NCI-H526 treated with DMSO at 0.1 percent for 48 hours (cell line): ENCODE measurements at places on chromosomes 4 and X.
A peak's percentile ranks its signal among the peaks of the same experiment; 100 is the strongest.

- no peak for DNase-seq
Observed at GRCh38 chr4:180809439-180809838, 1433.8 kb upstream of the TENM3 start.

DNA sequence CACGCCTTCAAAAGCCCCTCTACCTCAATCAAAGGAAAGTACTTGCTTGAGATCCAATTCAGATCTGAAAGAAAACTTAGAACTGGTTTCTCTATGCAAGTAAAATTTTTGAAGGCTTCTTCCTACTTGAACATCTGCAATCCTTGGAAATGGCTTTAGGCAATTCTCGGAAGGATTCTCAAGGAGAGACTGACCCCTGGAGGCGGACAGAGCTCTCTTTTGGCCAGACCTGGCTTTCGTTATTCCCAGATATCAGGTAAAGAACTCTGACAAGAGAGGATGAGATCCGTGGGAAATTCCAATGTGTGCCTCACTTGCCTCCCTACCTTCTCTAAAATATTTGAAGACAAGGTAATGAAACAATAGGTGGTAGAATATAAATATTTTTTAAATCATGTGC is 670.3 kb upstream of the FAM241A start:
- DNase-seq = peak; percentile 3

DNA sequence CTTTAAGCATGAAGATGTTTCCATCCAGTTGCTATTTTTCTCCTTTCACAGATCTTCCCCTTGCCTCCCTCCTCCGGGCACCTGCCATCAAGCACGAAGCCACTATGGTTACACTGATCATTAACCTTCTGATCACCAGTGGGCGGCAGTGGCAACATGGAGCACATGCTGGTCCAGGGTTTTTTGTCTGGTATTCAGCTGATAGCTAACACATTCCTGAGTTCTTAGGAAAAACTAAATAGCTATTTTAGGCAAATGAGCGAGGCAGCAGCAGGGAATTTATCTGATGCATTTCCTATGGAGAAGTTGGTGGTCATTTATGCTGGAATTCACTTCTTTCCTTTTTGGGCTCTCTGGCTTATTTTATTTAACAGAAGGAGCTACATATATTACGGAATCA is 22.9 kb downstream of the SHISA3 start:
- no peak for DNase-seq

GRCh38 chr4:147843162-147843561 is 111.3 kb downstream of the ARHGAP10 start:
- DNase-seq = no peak

DNA sequence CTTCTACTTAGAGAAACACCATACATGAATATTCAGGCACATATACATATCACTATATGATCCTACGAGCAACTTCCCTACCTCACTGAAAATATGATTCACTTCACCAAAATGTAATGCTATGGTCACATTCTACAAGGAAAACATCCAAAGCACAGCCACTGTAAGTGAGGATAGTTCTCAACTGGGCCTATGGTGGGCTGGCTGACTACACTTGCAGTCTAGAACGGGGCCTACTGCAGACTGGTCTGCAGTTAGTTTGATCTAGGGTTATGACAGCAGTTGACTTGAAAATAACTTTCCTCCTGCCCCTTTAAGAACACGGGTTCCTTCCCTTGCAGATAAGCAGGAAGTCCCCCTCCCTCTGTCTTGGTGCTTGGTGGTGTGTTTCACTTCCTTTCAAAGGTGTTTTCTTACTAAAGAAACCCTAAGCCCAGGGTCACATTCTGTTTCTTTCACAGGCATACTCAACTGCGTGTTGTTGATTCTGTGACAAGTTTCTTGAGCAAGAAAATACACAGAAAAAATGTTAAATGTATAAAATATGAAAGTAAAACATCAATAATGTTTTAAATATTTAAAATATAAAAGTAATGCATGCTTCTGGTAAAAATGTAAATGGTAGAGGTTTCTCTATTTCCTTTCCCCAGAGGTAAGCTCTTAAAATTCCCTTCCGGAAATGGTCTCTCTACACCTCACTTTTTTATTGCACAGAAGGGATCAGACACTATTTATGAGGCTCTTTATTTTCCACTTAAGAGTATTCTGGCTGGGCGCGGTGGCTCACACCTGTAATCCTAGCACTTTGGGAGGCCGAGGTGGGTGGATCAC is 18.0 kb upstream of the TMSB4X start:
- DNase-seq = no peak

- no peak for DNase-seq
Observed at GRCh38 chr4:103425406-103425805, 227.3 kb upstream of the CENPE start.

DNA sequence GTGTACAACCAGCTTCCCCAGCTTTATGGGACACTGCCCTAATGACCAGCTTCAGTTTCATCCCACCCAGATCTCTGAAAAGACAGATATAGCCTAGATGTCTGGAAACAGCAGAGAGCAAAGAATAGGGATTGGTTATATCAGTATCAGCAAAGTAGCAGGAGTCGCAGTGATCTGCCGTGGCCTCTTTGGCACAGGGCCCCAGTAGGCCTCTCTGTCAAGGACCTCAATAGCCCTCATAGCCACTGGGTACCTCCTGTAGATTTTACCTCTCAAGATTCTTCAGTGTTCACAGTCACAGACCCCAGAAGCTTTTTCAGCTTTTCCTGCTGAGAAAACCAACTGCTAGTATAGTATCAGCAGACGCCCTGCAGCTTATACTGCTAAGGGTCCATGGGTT is 104.6 kb downstream of the ARHGEF9 start:
- DNase-seq = no peak

GRCh38 chr4:175823015-175823742 is 11.1 kb upstream of the GPM6A start:
- no peak for DNase-seq

DNA sequence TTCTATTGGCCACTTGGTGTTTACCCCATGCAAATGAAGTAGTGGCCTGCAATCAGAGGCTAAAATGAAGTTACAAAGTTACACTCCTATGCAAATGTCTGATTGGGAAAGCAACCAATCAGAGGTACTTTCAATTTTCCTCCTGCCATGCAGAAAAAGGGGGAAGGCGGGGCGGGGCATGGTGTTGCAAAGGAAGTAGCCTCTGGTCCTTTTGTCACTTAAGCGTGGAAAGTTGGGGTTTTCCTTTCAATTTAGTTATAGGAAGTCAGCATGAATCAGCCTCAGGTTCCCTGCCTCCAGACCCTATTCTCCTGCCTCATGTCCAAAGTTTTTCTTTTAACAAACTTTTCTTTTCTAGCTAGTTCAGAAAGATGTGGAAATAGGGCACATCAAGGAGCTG is 69.3 kb downstream of the GPC4 start:
- DNase-seq = no peak

- no peak for DNase-seq
Observed at GRCh38 chrX:63708801-63709200, 76.2 kb downstream of the ARHGEF9 start.

DNA sequence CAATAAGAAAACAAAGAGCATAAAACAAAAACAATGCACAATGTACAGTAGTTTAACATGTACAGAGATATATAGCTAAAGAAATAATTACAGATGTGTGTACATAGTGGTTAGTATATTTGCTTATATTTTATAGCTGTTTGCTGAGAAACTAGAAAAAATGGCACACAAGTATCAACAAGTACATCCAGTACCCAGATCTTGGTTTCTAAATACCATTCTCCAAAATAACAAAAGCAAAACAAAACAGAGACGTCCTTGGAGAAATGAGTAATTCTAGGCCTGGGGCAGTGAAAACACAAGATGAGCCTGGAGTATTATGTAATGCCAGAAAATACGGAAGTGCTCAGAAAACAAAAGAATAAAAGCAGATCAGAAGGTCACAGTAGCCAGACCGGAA is 189.6 kb downstream of the TMEM47 start:
- no peak for DNase-seq

DNA sequence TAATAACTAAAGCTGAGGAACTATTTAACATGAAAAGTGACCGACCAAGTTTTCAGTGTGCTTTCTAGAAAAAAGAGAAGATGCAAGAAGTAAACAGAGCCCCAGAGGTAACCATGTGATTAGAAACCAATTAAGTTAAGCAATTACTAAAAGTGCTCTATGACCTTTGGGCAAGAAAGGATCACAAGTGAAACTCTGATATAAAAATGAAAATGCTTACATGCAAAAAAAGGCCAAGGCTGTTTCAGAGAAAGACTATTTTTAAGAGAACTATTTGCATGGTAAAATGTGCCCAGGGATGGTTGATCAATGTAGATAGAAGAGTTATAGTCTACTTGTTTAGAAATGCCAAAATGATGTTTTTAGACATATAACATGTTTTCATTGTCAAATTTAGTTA is 22.0 kb downstream of the KLHL15 start:
- DNase-seq = no peak

DNA sequence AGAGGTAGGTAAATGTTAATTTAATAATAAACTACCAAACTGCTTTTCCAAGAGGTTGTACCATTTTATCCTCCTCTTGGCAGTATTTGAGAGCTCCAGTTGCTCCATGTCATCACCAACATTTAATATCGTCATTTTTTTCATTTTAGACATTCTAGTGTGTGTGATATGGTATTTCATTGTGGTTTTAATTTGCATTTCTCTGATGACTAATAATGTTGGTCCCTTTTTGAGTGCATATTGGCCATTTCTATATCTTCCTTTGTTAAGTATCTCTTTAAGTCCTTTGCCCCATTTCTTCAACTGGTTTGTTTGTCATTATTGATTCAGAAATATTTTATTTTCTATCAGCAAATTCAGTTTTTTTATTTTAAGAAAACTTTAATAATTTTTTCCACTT is 88.8 kb downstream of the MAPK10 start:
- no peak for DNase-seq

DNA sequence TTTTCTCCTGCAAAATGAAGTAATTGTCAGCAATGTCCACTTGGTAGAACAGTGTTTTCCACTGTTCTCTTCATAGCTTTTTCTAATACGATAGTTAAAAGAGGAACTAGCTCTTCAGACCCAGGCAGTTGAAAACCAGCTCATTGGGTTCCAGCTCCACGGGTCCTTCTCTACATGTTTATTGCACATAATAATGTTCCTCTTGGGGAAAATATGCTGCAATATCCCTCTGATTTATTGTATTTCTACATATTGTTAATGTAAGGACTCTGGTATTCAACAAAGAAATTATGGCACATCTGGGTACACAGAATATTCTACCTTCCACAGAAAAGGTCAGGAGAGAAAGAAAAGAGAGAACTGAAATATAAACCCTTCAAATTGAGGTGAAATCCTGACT is 473.4 kb downstream of the TRIML1 start:
- DNase-seq = no peak

GRCh38 chrX:53704294-53704693 is 17.8 kb upstream of the HUWE1 start:
- DNase-seq = no peak

DNA sequence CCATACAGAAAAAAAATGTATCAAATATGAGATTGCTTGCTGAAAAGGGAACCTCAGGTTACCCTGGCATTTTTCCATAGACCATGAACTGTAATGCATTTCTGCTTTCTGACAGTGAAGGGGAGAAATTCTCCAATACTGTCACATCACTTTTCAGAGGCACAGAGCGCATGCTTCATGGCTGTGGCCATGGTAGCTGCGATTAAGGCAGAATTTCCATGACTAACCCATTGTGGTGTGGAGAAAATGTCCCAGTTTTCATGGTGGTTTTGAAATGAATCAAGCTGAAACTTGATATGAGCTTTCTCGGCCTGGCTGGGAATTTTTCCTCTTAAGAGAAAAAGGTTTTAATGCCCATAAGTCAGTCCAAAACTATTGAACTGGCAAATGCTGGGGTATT is 39.5 kb upstream of the MAP3K15 start:
- DNase-seq = no peak

DNA sequence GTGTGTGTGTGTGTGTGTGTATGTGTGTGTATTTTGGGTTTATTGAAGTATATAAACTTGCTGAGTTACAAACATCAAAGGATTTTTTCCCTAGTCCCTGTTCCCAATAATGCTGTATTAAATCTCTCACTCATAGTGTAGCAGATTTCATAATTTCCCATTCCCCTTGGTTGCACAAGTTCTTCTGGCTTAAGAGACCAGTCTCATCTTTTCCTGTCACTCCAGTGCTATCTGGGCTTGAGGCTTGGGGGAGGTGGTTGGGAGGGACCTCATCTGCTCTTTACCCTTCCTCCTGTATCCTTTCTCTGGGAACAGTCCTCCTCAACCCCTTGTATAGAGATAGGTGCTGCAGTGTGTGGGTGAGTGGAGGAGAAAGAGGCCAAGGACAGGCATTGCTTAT is 285.4 kb upstream of the BOD1L1 start:
- no peak for DNase-seq

GRCh38 chr4:119797238-119797894 is 168.8 kb upstream of the PDE5A start:
- no peak for DNase-seq

DNA sequence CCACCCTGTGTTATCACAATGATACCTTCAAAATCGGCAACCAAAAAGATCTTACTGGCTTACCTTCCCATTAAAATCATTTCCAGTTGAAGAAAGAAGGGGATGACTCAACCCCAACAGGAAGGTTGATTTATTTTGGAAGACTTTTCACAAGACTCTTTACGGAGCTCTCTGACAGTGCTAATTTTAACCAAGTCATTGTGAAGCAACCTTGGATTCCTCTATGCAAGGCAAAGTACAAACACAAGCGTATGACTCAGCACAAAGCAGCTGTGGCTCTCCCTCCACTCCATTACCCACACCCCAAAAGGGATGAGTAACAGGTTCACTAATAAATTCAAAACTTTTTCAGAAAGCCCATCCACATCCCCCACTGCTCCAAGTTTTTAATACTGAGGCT is 213.8 kb upstream of the FGF13 start:
- no peak for DNase-seq

DNA sequence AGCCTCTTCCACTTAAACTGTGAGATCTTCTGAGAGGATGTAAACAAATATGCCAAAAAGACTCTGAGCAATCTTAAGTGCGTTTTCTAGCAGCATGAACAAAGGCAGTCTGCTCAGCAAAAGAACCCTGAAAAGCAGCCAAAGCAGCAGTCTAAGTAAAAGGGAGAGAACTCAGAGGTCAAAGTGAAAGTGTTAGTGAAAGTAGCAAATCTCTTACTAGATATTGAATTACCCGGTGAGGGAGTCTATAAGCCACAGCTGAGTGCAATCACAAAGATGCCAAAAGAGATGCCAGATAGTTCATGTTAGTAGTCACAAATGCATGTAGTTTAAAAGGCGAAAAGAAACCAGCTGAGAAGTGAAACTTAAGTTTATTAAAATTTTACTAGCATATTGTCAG is 7.9 kb upstream of the GNRHR start:
- DNase-seq = no peak

DNA sequence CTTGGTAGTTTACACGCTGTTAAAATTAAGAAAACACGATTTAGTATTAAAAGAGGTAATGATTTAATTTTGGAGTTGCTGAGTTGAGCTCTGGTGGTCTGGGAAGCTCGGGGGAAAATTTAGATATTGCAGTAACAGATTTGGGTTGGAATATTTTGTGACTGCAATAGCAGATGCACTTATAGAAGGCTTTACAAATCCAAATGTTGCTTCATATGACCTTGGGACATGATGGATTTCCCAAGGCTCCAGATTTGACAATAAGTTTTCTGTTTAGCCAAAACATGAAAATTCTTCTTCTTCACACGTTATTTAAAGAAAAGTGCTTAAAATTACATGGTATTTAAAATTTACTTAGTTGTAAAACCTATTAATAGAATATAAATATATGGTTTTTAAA is 302.0 kb downstream of the SPRY1 start:
- no peak for DNase-seq

GRCh38 chr4:62454535-62454934 is 1254.4 kb downstream of the ADGRL3 start:
- DNase-seq = no peak
